Karpas-422 (cell line): ENCODE measurements at places on chromosomes 7 and 10.

GRCh38 chr7:66929935-66930334, 8.9 kb downstream of the TMEM248 start:
- no peak for DNase-seq

GRCh38 chr7:49631071-49631815, 142.2 kb upstream of the VWC2 start:
- no peak for DNase-seq

GRCh38 chr10:78778444-78779338, 290.1 kb upstream of the ZMIZ1 start:
- no peak for DNase-seq

- peak; percentile 50 for DNase-seq
Observed at GRCh38 chr7:44066111-44066460, 719 bp upstream of the PGAM2 start.

DNA sequence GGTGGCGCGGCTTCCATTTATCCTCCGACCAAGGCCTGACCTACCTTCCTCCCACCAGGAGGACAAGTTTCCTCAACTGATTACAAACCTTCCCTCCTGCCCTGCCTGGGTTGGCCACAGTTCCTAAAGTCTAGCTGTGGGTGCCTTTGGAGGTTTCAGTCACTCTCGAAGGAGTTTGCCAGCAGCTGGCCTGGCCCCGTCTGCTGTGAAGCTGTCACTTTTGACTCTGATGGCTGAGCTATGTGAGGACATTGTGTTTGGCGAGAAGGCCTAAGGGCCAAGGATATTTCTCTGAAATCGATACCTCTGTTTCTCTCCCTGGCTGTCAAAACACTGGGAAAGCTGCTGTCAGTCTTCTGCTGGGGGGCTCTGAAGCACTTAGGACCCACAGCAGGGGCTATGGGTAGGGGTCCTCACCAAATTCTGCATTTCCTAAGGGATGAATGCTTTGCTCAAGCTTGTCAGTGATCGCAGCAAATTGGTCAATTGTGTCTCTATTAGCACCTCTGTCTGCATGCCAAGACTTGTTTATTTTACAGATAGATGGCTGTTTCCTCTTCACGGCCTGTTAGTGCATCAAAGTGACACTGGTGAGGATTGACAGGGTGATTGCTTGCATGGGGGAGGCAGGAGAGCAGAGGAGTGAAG, 31.9 kb upstream of the SAMD8 start:
- no peak for DNase-seq

GRCh38 chr7:18997477-18998150, 119.8 kb downstream of the TWIST1 start:
- DNase-seq = no peak

DNA sequence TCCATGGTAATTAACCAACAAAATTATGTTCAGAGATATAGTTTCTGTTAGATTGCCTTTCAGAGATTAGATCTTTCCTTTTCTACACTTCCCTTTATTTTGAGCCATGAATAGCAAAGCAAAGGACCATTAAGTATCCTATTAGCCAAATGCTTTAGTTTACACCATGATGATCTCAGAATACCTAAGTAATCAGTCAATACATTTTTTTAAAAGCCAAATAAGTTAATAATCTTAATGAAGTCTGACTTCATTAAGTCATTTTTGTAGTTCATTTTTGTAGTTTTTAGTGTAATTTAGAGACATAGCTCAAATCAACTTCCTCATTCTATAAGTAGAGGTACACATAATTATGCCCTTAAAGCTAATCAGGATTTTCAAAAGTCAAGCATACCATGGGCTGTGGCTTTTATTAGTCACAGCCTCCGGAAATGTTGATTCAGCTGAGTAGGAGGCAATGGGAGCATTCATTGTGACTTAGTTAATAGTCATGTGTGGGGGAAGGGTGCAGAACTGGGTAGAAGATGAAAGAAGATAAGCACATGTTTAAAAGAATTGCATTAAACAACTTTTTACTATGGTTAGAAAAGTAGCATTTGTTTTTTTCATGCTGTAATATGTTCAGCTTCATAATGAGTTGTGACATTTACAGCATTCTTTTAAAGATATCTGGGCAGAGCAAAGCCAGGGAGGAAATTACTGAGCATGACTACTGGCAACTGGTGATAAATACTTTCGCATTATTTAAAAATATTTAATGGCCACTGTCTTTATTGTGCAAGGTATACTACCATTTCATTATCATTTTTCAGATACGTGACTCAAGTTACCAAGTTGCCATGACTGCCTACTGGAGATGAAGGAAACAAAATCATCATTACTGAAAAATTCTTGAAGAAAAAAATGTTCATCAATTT, 57.3 kb upstream of the CCDC71L start:
- peak; percentile 68 for DNase-seq

GRCh38 chr7:17560966-17561365, 262.5 kb downstream of the AHR start:
- DNase-seq = no peak

- no peak for DNase-seq
Observed at GRCh38 chr10:132350946-132351345, 19.0 kb downstream of the LRRC27 start.

DNA sequence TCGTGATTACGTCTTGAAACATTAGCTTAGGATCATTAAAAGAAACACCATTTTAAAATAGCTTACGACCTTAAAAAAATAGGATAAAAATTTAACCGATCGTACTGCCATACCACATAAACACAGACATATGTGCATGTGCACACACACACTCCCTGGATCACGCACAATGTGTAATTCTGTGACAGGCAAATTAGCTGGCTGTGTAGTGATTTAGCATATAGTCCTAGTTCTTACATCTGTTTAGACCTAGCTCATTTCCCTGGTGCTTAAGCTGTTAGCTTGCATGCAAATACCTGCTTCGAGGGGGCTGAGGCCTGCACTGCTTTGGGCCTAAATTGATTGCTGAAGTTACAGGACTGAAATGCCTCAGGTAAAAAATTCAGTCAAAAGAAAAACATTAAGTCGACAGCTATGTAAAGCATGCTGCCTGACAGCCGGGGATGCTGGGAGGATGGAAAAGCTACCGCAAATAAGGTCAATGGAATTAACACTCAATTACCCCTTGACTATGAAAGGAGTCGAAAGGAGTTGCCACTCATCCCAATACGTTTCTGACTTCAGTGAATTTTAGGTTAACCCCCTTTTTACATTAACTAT, 267.1 kb upstream of the FZD8 start:
- DNase-seq = no peak

- DNase-seq = no peak
Observed at GRCh38 chr10:72509941-72510340, 115.9 kb downstream of the MICU1 start.

DNA sequence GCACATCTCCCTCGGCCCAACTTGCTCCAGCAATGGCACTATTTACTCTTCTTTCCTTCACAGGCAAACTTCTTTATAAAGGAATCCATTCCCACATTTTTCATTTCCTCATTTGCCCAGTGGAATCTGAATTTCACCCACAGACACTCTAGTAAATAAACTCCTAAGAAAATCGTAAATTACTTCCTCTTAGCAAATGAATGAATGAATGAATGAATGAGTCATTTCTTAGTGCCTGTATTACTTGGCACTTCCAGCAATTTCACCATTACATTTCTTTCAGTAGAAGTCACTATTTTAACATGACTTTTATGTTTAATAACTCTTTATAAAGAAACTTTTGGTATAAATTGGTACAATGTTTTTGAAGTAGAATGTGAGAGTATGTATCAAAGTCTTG, 55.7 kb downstream of the DDC start:
- DNase-seq = no peak

- DNase-seq = no peak
Observed at GRCh38 chr10:107809889-107810288, 645.4 kb upstream of the SORCS1 start.

DNA sequence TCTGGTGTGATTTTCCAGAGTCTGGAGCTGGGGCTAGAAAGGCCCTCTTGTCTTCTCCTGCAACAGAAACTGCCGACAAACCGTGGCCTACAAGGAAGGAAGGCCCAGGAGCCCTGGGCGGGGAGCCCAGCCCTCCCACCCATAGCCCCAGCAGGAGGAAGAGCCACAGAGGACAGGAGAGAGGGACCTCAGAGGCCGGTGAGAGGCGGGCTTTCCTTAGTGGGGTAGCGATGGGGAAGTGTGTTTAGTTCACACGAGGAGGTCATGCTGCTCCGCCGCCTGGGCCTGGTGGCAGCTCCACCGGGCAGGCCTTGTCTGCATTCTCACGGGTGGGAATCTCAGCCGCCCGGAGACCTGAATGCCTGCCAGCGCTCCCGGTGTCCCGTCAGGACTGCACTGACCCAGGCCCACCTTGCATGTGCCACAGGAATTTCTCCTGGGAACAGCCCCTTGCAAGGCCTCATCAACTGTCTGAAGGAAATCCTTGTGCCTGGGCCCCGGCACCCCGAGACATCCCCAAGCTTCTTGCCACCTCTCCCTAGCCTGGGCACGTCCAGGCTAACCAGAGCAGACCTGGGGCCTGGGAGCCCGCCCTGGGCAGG, 50.9 kb downstream of the ZNF467 start:
- DNase-seq = no peak

DNA sequence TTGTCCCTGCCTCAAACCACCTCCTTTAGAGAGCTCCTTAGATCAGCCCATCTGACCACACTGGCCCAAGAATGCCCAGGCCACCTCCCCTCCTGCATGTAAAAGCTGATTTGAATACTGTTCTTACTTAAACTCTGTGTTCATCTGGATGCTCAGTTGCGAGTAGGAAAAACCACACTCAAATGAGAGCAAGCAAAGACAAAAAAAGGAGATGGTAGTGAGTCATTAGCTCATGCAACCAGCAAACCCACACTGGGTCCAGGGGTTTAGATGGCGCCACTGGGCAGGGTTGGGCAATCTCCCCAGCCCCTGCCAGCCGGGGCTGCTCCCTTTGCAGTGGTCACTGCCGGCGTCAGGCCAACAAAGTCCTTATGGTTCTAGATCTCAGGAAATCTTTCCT, 32.7 kb downstream of the TSPAN15 start:
- DNase-seq = no peak

GRCh38 chr10:44809647-44810046, 101.5 kb upstream of the TMEM72 start:
- DNase-seq = no peak

- DNase-seq = no peak
Observed at GRCh38 chr7:3451701-3452100, 150.6 kb downstream of the SDK1 start.

DNA sequence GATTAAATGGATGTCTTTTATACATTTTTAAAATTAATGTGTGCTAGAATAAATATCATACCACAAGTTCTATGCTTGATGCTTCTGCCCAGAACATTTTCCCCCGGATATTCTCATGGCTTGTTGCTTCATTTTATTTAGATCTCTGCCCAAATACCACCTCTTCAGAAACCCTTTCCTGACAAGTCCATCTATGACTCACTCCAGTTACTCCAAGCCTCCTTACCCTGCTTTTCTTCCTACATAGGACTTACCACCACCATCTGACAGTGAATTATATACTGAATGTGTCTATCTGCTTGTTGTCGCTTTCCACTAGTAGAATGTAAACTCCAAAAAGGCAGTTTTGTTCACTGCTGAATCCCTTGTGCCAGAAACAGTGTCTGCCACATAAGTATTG, 19.1 kb upstream of the ERVW-1 start:
- no peak for DNase-seq

GRCh38 chr10:986137-986825, 2.0 kb upstream of the GTPBP4 start:
- DNase-seq = no peak

DNA sequence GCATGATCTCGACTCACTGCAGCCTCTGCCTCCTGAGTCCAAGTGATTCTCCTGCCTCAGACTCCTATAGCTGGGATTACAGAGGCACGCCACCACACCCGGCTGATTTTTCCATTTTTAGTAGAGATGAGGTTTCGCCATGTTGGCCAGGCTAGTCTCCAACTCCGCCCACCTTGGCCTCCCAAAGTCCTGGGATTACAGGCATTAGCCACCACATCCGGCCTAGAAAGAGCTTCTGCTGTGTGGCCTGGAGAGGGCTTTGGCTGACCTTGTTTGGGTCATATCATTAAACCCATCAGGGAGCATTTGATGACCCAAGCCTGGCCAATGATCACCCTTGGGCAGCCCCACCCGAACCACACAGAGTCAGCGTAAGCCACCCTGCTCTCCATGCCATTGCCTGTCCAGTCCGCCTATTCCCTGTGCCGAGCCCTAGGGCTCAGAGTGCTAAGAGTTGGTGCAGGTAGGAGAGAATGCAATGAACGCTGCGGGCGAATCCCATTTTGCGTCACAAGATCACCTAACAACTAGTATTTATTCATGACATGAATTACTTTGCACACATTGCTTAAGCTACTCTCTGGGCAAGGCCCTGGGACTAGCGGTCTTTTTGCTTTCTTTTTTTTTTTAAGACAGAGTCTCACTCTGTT, 22.3 kb upstream of the GDI2 start:
- no peak for DNase-seq

DNA sequence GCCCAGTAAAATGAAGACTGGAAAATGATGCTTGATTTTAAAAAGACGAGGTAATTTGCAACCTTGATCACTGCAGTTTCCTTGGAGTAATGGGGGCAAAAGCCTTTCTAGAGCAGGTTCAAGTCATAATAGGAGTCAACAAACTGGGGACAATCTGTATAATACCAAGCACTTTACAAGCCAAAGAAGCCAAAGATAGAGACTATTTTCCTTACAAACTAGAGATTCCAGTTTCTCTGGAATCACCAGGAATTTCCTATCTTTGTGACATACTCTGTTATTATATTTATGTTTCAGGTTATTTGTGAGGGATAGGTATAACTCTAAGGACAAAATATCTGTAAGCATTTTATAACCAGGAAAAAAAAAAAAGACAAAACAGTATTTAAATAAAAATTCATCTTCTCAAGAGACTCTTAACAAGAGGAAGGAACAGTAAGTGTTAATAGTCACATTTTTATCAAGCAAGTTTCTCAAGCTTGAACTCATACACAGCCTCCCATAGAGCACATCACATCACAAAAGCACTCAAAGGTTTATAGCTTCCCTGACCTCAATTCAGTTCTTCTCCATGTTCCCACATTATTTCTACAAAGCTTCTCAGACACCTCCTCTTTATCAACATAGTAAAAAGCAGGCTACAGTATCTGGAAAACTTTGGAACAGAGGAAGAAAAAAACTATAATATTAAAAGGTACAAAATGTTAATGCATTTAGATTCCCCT, 18.9 kb downstream of the JMJD1C start:
- no peak for DNase-seq

- no peak for DNase-seq
Observed at GRCh38 chr10:99080275-99080945, 155.2 kb downstream of the HPSE2 start.

DNA sequence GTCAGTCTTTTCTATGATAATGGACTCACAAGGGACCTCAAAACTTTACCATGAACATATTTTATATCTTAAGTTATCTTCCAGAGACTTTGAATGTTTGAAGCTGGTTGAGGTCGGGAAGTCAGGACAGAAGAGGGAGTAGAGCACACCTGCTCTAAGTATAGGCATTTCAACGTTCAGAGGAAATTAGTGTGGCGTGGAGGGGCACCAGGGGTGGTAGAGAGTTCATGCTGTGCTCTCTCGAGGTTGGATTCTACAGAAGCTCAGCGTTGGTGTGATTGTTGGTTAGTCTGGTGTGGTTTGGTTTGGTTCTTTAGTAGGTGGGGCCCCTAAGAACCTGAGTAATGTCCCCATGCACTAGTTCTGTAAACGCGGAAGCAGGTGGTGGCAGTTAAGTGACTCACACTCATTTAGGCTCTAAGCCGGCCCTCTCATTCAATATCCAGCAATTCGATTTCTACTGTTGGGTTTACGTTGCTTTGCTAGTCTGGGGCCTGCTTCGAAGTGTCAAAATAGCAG, 19.8 kb downstream of the CNTNAP2 start:
- DNase-seq = no peak

- no peak for DNase-seq
Observed at GRCh38 chr10:71043858-71044257, 155.5 kb upstream of the PCBD1 start.
